ENCODE measurements at places on chromosomes 16 and 17. TPM values are rescaled to one million over a fixed set of nuclear protein-coding genes. Genes with fewer than 3 reads are reported as not detected.
A peak's percentile ranks its signal among the peaks of the same experiment; 100 is the strongest.

BICDL2 gene
- not detected for total RNA-seq

- H3K36me3 ChIP-seq: no peaks in the 10 kb centered on the region
- H3K4me1 ChIP-seq: no peaks in the 10 kb centered on the region
- H3K27ac ChIP-seq: no peak overlapping the region
- H3K27me3 ChIP-seq: no peaks in the 10 kb centered on the region
These were observed 209.5 kb upstream of the MPHOSPH6 start for GRCh38 chr16:82379551-82379950.

TPSG1 gene
- not detected for total RNA-seq

- no peak overlapping the region for H3K27ac ChIP-seq
- DNase-seq: no peak
- no peak overlapping the region for H3K4me3 ChIP-seq
- no peaks in the 10 kb centered on the region for H3K4me1 ChIP-seq
- no peaks in the 10 kb centered on the region for H3K36me3 ChIP-seq
These were observed 19.0 kb upstream of the ZNF652 start for GRCh38 chr17:49381033-49381432.

BORCS6 gene
- total RNA-seq: 5.1 TPM

GRCh38 chr16:19135896-19136438 lies 22.2 kb downstream of the ITPRIPL2 start:
- H3K4me3 ChIP-seq: no peak overlapping the region
- no peaks in the 10 kb centered on the region for H3K27me3 ChIP-seq
- no peaks in the 10 kb centered on the region for H3K36me3 ChIP-seq

GRCh38 chr16:874366-875181 lies 74.0 kb upstream of the GNG13 start:
- H3K36me3 ChIP-seq: peaks cover 3% of the 10 kb centered on the region
- H3K27me3 ChIP-seq: no peaks in the 10 kb centered on the region
- H3K4me1 ChIP-seq: no peaks in the 10 kb centered on the region
- H3K4me3 ChIP-seq: no peak overlapping the region
- no peak overlapping the region for H3K27ac ChIP-seq

- no peak overlapping the region for H3K27ac ChIP-seq
- no peaks in the 10 kb centered on the region for H3K36me3 ChIP-seq
- no peaks in the 10 kb centered on the region for H3K27me3 ChIP-seq
- H3K4me1 ChIP-seq: peaks cover 34% of the 10 kb centered on the region
- H3K4me3 ChIP-seq: no peak overlapping the region
- DNase-seq: no peak
These were observed 82.9 kb upstream of the DYNLRB2 start for GRCh38 chr16:80457871-80458270.

MT1X gene
- 754 TPM for total RNA-seq

IL17C gene
- total RNA-seq: not detected

- peak overlapping the region; percentile 58 for H3K27ac ChIP-seq
- peaks cover 56% of the 10 kb centered on the region for H3K4me1 ChIP-seq
These were observed 471 bp downstream of the PARD6A start for GRCh38 chr16:67661101-67661761.

- H3K27ac ChIP-seq: no peak overlapping the region
- H3K27me3 ChIP-seq: no peaks in the 10 kb centered on the region
- H3K36me3 ChIP-seq: no peaks in the 10 kb centered on the region
- H3K4me3 ChIP-seq: no peak overlapping the region
- H3K4me1 ChIP-seq: peaks cover 21% of the 10 kb centered on the region
These were observed 1.2 kb downstream of the AP2B1 start for GRCh38 chr17:35588196-35588920.

Data from liver (tissue), 10 donors.